ENCODE measurements at places on chromosomes 2 and 18.

GRCh38 chr2:31217465-31218200, at the start of gene CAPN14:
TSS of gene CAPN14 (minus strand) at chr2:31217515. CDS start at chr2:31205447, 12,068 bp downstream.
- no peak for DNase-seq

- DNase-seq: no peak
Observed at GRCh38 chr2:20468549-20469500, 22.0 kb downstream of the RHOB start.

- DNase-seq: peak; percentile 78
Observed at GRCh38 chr18:44096016-44096415, 584.7 kb upstream of the SETBP1 start.

DNA sequence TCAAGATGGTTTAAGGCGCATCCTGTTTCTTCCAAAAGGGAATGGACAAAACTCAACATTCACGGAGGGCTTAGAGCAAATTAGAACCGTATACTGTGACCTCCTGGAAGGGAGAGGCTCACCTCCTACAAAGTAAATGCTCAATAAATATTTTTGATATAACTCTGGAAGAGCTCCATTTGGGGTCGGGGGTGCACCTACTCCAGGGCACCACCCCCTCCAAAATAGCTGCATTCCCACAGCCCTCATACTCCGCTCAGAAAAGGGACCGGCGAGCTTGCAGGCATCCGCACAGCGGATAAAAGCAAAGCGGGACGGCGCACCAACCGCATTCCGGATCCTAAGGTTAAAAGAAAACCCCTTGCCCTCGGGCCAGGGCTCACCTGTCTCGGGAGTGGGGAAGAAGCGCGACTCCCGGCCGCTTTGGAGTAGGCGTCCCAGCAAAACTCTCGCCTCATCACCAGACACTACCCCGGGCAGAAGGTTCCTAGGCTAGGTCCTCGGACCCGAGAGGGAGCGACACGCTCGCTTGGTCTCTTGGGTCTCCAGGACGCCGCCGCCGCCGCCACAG, 378 bp downstream of the WDPCP start:
- no peak for DNase-seq

- DNase-seq: no peak
Observed at GRCh38 chr2:8568543-8569302, 113.1 kb upstream of the ID2 start.

GRCh38 chr2:66813525-66813924, 378.6 kb downstream of the MEIS1 start:
- no peak for DNase-seq

GRCh38 chr2:15983496-15983895, 43.1 kb downstream of the MYCN start:
- DNase-seq: no peak

- DNase-seq: no peak
Observed at GRCh38 chr2:24930768-24931167, 10.7 kb upstream of the ADCY3 start.

DNA sequence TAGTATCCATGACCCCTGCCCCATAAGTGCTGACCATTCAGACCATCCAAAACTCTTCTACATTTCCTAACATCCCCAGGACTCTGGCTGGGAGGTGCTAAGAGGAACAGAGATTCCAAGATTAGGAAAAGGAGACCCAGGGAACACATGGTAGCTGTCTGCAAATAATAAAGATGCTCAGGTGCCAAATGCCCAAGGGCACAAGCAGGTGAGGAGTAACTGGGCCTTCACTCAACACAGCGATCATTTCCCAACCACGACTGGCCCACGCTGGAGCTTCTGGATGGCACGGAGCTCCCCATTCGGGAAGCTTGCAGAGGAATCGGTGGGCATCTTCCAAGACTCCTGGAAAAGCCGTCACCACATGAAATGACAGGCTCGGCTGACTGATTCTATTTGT, 255.9 kb upstream of the SMIM21 start:
- no peak for DNase-seq

- no peak for DNase-seq
Observed at GRCh38 chr2:235945608-235946140, 222.5 kb downstream of the GBX2 start.

DNA sequence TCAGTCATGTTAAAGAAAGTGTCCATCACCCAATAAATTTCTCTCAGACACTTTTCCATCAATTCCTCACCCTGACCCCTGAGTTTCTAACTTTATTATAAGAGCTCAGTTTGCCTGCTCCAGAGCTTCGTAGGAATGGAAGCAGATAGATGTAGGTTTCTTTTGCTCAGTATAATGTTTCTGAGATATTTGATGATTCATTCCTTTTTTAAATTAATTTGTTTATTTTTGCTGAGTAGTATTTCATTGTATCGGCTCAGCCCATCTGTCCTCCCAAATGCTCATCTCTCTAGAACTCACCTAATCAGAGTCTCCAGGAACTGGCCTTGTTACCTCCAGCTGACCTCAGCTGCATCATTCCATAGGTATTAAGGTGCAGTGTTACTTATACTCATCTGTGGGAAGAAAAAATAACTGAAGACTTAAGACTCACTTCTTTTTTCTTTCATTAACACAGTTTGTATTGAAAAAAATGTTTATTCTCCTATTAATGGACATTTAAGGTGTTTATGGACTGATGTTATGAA, 11.9 kb upstream of the BCL2L11 start:
- no peak for DNase-seq

DNA sequence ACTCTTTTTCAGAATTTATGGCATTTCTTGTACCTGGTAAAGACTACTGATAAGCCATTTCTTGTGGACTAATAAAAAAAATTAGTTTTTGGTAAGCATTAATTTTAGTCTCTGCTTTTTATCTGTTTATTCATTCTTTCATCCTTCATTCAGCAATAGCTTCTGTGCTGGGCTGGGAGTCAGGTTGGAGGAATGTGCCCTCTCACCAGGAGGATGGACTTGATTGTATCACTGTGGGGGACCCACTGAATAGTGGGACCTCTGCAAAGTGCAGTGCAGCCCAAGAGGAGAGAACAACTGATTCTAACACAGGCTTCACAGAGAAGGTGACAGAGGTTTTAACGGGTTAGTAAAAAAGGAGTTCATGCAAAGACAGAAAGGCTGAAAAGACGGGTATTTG, 39.1 kb downstream of the CDC42EP3 start:
- DNase-seq: no peak

GRCh38 chr2:239209783-239210182, 191.0 kb downstream of the HDAC4 start:
- DNase-seq: no peak

- no peak for DNase-seq
Observed at GRCh38 chr2:130328710-130329109, 14.0 kb upstream of the IMP4 start.
